ENCODE measurements at places on chromosomes 5 and 9.

DNA sequence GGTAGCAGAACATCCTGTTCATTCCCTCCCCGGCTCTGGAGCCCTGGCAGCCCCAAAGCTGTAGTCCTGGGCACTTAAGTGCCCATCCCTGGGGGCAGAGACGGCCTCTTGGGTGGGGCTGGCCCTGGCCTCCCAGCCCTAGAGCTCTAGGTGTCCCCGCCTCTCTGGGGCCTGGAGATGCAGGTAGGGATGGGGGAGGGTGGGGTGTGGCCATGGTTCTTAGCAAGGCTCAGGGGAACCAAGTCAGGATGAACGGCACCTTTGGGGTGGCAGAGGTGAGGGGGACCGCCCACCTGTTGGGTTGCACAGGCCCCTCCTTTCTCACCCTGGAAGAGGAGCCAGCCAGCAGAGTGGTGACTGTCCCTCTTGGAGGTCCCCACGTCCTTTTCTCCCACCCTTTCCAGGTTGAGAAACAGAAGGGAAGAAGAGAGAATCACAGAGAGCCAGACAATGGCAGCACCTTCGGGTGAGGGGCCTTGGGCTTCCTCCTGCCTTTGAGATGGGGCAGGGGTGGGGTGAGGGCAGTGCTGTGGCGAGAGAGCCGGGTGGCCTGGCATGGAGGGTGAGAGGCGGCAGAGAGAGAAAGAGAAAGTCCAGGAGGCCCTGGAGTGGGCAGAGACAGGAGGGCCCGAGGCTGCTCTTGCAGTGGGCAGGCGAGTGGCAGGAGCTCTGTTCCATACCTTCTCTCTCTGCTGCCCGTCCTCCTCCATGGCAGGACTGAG, 2.3 kb downstream of the CRAT start:
- no peak for DNase-seq

DNA sequence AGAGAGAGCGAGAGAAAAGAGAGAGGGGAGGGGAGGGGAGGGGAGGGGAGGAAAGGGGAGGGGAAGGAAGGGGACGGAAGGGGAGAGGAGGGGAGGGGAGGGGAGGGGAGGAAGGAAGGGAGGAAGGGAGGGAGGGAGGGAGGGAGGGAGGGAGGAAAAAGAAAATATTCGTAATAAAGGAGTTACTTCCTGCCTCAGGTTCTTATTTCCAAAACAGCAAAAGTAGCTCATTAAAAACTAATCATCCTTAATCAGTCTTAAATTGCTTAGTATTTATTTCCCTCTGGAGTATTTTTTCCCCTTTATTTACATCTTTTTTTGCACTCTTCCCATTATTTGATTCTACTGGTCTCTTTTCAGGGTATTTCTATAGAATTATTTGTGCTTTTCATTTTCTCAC, 162.3 kb downstream of the FANCC start:
- DNase-seq, result no peak

- DNase-seq, result no peak
These were observed 9.2 kb downstream of the POC5 start for GRCh38 chr5:75707911-75708509.

DNA sequence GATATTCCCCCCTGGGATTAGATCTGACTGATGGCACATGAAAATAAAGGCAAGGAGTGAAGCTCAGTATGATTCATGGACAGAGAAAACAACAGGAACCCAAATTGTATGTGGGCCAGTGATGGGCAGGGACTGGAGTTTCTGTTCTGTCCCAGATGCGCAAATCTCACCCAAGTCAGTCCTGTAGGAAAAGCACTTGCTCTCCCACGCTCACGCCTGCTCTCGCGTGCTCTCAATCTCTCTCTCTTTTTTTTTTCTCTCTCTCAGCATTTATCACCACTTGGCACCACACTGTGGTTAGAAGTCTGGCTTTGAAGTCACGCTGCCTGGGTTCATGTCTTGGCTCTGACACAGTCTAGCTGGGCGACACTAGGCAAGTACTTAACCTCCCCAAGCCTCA, 106.5 kb upstream of the LRRTM2 start:
- no peak for DNase-seq

DNA sequence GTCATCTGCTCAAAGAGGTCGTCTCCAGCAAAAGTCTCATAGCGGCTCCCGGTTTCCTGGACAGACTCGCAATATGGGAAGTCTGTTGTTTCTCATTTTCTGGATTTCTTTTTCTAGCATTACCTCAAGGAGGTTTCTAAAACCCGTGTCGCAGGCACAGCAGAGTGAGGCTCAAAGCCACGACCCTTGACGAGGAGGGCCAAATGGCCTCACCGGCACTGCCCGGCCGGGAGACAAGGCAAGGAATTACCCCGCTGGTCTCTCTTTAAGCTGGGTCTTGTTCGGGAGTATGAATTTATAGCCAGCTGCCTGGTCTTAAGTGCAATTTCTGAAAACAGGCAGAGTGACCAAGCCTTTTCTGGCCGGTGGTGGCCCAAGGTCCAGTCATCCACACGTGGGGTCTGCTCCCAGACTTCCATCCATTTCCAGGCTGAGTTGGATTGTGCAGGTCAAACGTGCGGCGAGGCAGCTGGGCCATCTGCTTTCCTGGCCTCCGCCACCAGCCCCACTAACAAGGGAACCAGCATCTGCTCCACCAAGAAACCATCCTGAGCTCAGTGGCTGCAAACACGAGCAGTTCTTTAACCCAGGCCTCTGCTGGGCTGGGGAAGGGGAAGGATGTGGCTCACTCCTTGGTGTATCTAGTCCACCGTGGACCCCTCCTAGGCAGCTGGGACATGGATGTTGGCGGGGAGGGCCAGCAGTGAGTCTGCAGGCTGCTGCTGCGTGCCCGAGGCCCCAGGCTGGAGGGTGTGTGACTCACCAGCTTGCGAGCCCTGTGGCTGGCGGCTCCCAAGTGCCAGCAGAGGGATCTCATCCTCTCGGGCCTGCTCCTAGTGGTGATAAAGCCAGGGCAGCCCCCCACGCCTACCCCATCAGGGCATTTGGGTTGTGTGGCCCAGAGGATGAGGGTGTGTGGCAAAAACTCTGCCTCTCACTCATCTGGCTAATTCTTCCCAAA, 55.6 kb upstream of the COL5A1 start:
- DNase-seq, result peak; percentile 50

DNA sequence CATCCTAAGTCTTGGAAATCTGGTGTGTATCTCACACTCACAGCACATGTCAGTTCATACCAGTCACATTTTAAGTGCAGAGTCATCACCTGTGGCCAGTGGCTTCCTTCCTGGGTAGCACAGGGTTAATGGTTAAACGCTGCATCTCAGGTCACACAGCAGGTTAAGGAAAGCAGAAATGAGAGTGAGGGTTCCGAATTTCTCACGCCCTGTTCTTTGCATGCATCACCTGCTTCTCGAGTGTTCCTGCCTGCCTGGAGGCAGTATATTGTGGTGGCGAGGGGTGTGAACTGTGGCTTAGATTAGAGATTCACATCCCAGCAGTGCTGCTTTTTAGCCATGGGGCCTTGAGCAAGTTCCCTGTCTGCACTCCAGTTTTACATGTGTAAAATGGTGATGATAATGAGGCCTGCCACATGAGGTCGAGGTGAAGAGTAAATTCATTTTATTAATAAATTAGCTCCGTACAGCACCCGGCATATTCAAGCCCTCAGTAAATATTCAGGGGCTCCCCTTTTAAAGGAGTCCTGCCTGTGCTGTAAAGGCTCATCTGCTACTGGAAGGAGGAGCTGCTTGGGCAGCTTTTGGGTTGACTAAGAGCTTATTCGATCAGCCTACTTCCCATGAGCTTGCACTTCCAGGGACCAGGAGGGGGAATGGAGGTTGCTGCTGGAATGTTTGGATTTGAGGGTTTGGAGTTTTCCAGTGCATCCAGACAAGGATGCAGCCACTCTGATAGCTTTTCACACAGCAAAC, 61.1 kb upstream of the SAP30L start:
- no peak for DNase-seq

DNA sequence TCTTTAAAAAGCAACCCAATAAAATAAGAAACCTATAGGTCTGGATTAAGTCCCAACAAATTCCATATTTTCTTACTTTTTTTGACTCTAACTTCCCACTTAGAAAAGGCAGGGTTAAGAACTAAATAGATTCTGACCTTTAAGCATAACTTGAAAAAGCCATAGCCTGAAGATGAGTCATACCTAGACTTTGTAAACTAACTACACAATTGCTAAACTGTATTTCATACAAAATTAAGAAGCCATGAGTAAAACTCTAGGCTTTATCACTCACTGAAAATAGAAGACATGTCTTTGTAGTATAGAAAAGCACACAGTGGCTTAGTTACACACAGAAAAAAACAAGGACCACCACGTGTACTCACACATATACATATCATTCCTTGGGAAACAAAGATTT, 51.5 kb downstream of the MLLT3 start:
- no peak for DNase-seq

GRCh38 chr5:54384356-54384933, 71.1 kb upstream of the HSPB3 start:
- DNase-seq, result no peak
